ENCODE measurements at places on chromosomes 7 and 10. TPM values are rescaled to one million over a fixed set of nuclear protein-coding genes. Genes with fewer than 3 reads are reported as not detected.

DNA sequence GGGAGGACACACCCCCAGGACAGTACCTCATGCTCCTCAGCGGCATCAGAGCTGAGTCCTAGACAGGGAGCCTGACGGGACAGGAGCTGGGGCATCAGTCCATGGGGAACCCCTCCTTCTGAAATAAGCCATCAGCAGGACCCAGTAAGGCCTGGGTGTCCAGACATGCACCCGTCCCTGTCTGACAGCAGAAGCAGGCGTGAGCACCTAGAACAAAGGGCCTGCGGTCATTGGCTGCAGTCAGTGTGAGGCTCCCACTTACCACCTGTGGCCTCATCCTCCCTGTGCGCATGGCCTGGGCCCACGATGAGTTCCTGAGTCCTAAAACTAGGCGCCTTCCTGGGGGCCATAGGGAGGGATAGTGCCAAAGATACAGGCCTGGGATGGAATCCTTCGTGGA is 484.7 kb downstream of the PTPRN2 start:
- DNase-seq = no peak

The MTPN gene
- 117 TPM for total RNA-seq

The CYP26C1 gene
- total RNA-seq = under 0.01 TPM

GRCh38 chr7:91235211-91235832 is 28.9 kb upstream of the FZD1 start:
- no peak for DNase-seq

The UPK3BL2 gene
- total RNA-seq = 0.36 TPM

The COL1A2 gene
- total RNA-seq = 11,912 TPM

- DNase-seq = no peak
Observed at GRCh38 chr10:15182540-15183207, 14.2 kb upstream of the NMT2 start.

DNA sequence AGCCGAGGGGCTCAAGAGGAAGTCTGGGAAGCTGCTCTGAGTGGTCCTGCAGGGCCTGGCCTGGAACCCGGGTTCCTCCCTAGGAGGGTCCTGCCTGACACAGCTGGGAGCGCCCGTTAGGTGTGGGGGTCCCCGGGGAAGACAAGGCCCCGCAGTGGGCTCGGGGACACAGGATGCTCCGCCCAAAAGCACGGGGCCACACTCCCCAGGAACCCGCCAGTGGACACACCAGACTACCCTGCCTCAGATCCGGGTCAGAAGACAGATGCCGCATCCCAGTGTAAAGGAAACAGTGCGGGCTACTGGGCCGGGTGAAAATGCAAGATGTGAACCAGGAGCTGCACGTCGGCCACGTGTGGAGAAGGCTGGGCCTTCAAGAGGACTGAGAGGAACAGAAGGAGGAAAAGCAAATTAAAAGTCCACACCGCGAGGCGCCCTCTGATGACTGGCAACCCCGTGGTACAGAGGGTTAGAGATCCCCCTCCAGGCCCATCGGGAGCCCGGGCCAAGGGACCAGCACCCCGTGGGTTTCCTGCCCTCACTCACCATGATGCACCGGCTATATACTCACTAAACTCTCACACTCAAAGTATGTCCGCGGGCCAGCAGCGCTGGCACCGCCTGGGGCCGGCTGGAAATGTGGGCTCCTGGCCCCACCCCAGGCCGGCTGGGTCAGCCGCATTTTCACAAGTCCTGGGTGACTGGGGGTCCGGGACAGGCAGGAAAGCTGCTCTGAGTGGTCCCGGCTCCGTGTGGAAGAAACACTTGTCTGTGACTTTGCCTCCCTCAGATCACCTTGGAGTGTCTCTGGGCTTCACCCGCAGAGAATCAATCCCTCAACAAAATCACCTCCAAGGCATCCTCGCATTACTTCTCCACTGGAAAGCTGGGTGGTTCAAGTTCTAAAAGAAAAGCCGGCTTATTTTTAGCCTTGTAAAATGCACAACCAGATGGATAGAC is 6.1 kb downstream of the STK32C start:
- DNase-seq = peak; percentile 66

GRCh38 chr10:64086083-64086767 is 565.0 kb downstream of the REEP3 start:
- no peak for DNase-seq

GRCh38 chr7:85038466-85038865 is 148.4 kb downstream of the SEMA3D start:
- DNase-seq = no peak

- no peak for DNase-seq
Observed at GRCh38 chr7:114901771-114902170, 20.1 kb upstream of the MDFIC start.

DNA sequence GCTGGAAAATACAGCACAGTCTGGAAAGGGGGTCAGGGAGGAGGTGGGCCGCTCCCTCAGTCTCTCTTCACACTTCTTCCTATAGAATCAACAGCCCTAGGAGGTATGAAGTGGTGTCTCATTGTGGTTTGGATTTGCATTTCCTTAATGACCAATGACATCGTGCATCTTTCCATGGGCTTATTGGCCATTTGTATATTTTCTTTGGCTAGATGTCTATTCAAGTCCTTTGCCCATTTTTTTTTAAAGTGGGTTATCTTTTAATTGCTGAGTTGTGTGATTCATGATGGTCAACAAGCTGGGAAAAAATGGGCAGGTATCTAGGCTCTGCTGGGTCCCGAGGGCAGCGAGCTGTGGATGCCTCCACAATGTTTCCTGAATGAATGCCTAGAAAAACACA is 29.1 kb downstream of the TMEM130 start:
- peak; percentile 90 for DNase-seq

- DNase-seq = no peak
Observed at GRCh38 chr7:121938429-121938996, 65.6 kb downstream of the PTPRZ1 start.

- peak; percentile 25 for DNase-seq
Observed at GRCh38 chr7:84216472-84216871, 21.9 kb upstream of the SEMA3A start.

- DNase-seq = no peak
Observed at GRCh38 chr7:116403265-116403664, 96.3 kb upstream of the CAV2 start.

The ASZ1 gene
- not detected for total RNA-seq

GRCh38 chr10:47378606-47379444 is 5.3 kb downstream of the ZNF488 start:
- DNase-seq = no peak

DNA sequence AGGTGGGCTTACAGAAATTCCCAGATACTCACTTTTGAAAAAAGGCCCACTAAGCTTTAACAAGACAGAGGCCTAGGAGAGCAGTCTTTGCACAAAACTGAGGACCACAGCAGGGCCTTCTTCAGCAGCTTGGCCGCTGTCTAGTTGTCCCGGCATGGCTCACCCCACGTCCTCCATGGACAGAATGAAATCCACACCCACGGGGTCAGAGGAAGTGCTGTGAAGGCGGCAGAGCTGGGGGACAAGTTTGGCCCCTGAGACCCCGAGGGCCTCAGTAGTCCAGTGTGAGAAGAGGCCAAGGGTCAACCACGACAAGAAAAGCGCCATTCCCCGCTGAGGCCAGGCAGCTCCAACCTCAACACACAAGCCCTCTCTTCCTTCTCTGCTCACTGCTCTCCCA is 78.9 kb downstream of the ZRANB1 start:
- DNase-seq = no peak

DNA sequence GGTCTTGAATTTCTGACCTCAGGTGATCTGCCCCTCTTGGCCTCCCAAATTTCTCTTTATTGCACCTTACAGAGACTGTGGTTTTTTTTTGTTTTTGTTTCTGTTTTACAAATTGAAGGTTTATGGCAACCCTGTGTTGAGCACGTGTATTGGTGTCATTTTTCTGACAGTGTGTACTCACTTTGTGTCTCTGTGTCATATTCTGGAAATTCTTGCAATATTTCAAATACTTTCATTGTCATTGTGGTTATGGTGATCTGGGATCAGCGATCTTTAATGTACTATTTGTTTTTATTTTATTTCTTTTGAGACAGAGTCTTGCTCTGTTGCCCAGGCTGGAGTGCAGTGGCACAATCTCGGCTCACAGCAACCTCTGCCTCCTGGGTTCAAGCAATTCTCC is 89.8 kb downstream of the PRTFDC1 start:
- DNase-seq = no peak

The RGR gene
- total RNA-seq = not detected

The NME8 gene
- total RNA-seq = not detected

The NPC1L1 gene
- not detected for total RNA-seq

DNA sequence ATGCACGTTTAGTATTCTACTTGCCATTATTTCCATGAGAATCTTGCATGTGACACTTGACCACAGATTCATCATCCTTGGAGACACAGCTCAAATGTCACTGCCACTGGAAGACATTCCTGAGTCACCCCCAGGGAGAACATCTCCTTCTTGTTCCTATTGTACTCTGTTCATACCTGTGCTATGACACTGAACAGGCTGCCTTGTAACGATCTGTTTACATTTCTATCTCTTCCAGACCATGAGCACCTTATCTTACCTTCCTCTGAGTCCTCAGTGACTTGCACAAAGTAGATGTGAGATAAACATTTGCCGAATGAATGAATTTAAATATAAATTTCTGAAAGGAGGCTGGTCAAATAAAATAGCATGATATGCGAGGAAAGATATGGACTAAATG is 331.9 kb upstream of the LRRN3 start:
- DNase-seq = no peak

- no peak for DNase-seq
Observed at GRCh38 chr10:29826801-29827450, 192.2 kb upstream of the SVIL start.

The CYP17A1 gene
- not detected for total RNA-seq

DNA sequence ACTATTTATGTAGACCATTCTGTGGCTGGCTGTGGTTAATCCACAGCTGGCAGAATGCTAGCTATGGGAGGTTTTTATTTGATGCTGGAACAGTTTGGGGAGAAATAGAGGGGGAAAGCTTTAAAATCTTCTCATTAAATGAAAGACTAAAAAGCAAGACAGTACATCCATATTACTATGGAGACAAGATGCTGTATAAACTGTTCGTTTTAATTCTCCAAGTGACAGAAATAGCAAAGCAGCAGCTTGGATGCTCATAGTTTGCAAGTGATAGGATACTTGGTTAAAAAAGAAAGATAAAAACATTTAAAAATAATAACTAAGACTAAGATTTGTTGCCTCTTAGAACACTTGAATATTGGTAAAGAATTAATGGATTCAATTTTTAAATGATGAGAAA is 304.9 kb upstream of the KAT6B start:
- DNase-seq = no peak

- DNase-seq = no peak
Observed at GRCh38 chr10:79106256-79107050, 37.7 kb downstream of the ZMIZ1 start.

- DNase-seq = peak; percentile 77
Observed at GRCh38 chr10:73886085-73886529, 11.8 kb upstream of the CAMK2G start.

The PALD1 gene
- 0.29 TPM for total RNA-seq

DNA sequence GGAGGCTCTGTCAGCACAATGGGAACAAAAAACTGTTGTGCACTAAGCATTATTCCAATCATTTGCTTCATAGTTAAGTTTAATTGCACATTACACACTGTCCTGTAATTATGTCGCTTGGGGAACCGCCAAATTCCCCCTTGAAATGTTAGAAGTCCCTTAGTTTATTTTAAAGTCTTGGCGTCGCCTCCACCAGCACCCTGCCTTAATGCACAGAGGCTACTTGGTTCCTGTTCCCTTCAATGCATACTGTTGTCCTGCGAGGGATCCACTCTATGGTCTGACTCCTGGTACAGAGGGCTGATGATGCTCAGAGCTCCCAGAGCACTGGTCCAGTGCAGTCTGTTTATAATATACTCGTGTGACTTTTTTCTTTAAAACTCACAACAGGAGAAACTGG is 330.7 kb downstream of the ELMO1 start:
- no peak for DNase-seq

The ZNF117 gene
- total RNA-seq = 8.3 TPM

The CPN1 gene
- not detected for total RNA-seq

GRCh38 chr10:9833942-9834341 is 1183.7 kb upstream of the CELF2 start:
- DNase-seq = no peak

- no peak for DNase-seq
Observed at GRCh38 chr10:26221541-26221940, 5.0 kb downstream of the GAD2 start.

The TRPV6 gene
- not detected for total RNA-seq

DNA sequence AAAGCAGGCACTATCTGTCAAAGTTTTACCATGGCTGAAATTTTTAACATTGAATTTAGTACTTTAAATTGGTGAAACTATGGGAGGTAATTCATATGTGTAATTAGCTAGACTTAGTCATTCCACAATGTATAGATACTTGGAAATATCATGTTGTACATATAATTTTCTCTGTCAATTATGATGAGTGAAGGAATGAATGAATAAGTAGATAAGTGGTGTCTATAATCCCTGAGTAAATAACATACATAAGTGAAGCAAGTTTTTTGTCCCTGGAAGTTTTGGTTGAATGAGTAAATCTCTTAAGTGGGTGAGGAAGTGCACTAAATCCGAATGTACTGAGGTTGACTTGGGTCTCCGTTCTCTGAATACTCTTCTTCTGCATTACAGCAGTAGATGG is 201.0 kb downstream of the CSTF2T start:
- no peak for DNase-seq

DNA sequence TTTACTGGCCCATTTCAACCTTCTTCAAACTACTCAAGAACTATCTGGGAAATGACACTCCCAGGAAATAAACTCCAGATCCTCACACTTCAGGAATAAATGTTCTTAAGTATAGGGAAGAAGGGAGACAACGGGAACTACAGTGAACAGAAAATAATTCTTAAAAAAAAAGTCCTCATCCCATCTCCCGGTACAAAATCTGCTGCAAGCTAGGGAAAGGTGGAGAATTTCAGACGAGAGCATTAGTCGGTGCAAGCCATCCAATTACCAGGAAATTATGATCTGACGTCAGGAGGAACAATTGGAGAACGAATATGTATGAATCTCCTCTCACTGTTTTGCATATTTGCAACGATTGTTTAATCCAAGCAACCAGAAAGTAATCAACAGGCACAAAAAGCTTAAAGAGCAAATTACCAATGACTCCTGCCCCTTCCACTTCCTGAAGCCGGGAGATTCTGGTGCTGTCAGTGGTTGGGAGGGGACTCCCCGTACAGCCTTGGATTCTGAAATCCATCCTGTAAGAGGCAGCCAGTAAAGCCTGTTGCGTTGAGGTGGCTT is 15.1 kb upstream of the GATA3 start:
- DNase-seq = no peak

The TMEM176A gene
- not detected for total RNA-seq
